ENCODE measurements at places on chromosomes 6 and 20.

- no peak for DNase-seq
These were observed 19.9 kb downstream of the SLC13A3 start for GRCh38 chr20:46631212-46631869.

DNA sequence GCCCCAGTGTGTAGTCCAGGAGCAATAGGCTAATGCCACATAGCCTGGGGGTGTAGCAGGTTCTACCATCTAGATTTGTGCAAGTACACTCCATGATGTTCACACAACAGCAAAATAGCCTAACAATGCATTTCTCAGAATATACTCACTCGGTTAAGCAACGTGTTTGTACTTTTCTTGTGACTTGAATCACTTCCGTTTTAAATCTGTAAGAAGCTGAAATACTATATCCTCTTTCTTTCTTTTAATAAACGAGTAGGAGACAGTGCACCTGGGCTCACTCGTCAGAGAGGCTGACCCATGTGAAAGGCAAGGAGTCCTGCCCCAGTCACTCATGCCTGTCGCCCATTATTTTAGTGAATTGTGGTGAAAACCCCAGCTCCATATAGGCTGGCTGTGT, 201.6 kb downstream of the FOXA2 start:
- no peak for DNase-seq

DNA sequence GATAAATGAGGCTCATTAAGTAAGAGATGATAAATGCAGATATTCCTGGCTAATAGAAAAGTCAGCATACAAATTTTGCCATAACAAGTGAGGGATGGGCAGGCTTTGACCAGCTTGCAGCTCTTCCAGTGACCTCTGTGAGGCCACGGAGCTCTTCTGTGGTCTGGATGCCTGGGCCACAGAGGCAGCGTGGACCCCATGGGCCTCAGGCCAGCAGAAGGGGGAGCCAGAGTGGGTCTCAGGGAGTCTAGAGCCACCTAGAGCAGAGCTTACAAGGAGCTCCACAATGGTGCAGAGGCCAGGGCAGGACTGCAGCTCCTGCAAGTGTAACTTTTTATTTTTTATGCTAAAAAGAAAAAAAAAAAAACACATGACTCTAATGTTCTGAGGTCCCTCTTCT, 165.1 kb downstream of the ARID1B start:
- DNase-seq, result no peak

DNA sequence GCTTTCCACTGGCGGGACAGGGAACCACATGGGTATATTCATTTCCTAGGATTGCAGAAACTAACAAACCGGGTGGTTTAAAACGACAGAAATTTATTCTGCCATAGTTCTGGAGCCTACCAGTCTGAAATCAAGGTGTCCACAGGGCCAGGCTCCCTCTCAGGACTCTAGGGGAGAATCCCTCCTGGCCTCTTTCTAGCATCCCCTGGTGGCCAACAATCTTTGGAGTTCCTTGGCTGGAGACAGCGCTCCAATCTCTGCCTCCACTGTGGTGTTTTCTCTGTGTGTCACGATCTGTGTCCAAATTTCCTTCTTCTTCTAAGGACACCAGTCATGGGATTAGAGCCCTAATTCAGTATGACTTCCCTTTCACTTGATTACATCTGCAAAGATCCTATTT, 95.0 kb downstream of the SCML4 start:
- DNase-seq, result no peak

- DNase-seq, result no peak
These were observed 8.9 kb downstream of the SMLR1 start for GRCh38 chr6:130836055-130836640.

DNA sequence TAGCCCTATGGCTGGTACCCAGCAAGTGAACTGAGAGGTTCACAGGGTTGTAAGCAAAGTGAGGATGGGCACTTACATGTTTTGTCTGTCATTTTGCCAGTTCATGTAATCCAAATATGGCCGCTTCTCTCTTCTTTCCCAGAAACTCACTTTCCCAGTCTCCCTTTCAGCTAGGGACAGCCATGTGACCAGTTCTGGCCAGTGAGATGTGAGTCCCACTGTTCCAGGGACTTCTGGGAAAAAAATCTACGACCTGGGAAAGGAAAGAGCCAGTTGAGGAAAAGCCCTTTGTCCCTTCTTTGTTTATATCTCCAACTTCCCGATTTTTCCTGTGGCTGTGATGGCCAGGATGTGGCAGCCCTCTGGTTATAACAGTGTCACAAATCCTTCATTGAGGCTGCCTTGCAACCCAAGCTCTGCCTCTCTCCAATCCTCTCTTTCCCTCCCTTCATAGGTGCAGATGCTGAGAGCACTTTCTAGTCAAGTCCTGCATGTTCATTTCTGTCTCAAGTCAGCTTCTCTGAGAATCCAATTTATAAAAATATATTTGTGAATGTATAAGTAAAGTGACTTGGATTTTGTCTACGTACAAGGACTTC, 148.6 kb upstream of the ZFP64 start:
- DNase-seq, result peak; percentile 33

DNA sequence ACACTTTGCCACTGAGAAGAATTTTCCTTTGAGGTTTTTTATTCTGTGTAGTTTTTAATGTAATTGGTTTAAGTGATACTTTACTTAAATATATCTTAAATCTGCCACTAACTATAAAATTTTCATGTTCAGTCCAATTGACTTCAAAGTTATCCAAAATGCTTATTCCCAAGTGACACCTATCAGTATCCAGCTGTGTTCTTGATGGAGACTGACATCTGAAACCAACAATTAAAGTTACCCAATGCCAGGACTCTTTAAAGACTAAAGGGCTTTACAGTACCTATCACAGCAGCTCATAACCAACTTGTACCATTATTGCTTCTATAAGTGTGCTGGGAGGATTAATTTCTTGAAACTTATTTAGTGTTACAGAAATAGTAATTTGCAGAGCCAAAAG, 13.8 kb upstream of the EYA4 start:
- no peak for DNase-seq

Measured in testis (tissue), 5 donors.